ENCODE measurements at places on chromosomes 12 and 14. TPM values are rescaled to one million over a fixed set of nuclear protein-coding genes. Genes with fewer than 3 reads are reported as not detected.

GRCh38 chr12:80352474-80352873 lies 91.6 kb upstream of the PTPRQ start:
- peak; percentile 18 for DNase-seq
- peaks cover 7% of the 10 kb centered on the region for H3K4me1 ChIP-seq
- H3K27ac ChIP-seq = no peak overlapping the region
- H3K27me3 ChIP-seq = no peaks in the 10 kb centered on the region
- no peak overlapping the region for H3K4me3 ChIP-seq

- no peak overlapping the region for H3K4me3 ChIP-seq
- no peaks in the 10 kb centered on the region for H3K4me1 ChIP-seq
- no peaks in the 10 kb centered on the region for H3K27me3 ChIP-seq
- H3K36me3 ChIP-seq = no peaks in the 10 kb centered on the region
- H3K27ac ChIP-seq = no peak overlapping the region
Measured at GRCh38 chr12:4086481-4086880, 187.1 kb upstream of the CCND2 start.

GRCh38 chr12:96812153-96812552 lies 94.9 kb upstream of the NEDD1 start:
- no peaks in the 10 kb centered on the region for H3K36me3 ChIP-seq
- no peak overlapping the region for H3K4me3 ChIP-seq
- H3K27ac ChIP-seq = no peak overlapping the region
- DNase-seq = no peak
- H3K4me1 ChIP-seq = peaks cover 31% of the 10 kb centered on the region

The LRIG3 gene
- total RNA-seq = 67.5 TPM

DNA sequence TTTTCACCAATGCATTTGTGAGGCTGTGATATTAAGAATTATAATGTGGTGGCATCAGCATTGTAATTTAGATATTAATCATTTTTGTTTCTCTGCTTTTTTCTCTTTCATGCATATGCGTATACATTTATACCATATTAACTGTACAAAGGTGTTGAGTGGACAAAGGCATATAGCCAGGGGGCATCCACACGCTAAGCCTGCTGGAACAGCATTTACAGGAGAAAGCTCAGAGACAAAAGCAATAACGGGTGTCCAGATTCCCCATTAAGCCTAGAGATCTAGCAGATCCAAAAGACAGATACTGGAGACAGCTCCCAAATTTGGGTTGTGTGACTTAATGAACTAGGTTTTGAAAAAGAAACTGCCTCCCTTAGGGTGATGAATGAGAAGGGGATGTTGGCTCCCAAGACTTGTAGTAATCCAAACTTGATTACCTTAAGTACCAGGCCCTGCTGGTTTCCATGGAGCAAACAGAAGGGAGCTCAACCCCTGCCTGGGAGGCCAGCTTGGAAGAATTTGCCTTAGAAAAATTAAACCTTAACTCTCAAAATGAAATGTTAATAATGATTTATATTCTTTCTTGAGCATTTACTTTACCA lies 181.9 kb downstream of the SLC6A15 start:
- no peaks in the 10 kb centered on the region for H3K27me3 ChIP-seq
- H3K27ac ChIP-seq = no peak overlapping the region
- peaks cover 8% of the 10 kb centered on the region for H3K4me1 ChIP-seq
- H3K36me3 ChIP-seq = no peaks in the 10 kb centered on the region
- peak; percentile 41 for DNase-seq

DNA sequence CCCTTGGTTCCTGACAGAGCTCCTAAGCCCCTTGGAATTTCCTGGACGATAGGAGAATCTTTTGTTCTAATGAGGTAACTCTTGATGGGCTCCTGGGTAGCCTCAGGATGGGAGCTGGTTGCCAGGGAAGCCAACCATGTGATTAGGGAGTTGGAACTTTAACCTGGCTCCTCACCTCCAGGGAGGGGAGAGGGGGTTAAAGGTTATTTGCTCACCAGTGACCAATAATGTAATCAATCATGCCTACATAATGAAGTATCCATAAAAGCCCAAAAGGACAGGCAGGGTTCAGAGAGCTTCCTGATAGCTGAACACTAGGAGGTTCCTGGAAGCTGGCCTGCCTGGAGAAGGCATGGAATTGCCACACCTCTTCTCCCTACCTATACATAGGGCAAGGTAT lies 6.2 kb upstream of the CNOT2 start:
- peak overlapping the region; percentile 70 for H3K27ac ChIP-seq
- H3K36me3 ChIP-seq = peaks cover 17% of the 10 kb centered on the region
- peaks cover 19% of the 10 kb centered on the region for H3K4me1 ChIP-seq
- DNase-seq = peak; percentile 74

The CATSPERB gene
- total RNA-seq = not detected

DNA sequence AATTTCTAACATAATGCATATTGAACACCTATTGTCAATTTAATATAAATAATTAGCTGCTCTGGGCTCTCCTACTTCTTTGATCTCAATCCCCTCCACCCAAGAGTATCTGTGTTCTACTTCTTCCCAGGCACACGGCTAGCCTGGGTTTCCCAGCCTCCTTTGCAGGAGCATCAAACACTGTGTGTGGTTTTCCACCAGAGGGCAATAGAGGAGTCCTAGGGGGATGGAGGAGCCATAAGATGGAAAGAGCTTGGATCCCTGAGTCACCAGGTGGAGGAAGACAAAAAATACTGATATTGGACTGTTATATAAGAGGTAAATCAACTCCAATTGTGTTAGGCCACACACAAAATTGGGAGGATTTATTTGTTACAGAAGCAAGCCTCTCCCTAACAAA lies 333.7 kb downstream of the GLT1D1 start:
- no peak overlapping the region for H3K27ac ChIP-seq
- peaks cover 6% of the 10 kb centered on the region for H3K4me1 ChIP-seq
- H3K36me3 ChIP-seq = no peaks in the 10 kb centered on the region
- no peak overlapping the region for H3K4me3 ChIP-seq
- DNase-seq = peak; percentile 18

- H3K27me3 ChIP-seq = no peaks in the 10 kb centered on the region
- H3K27ac ChIP-seq = no peak overlapping the region
- H3K36me3 ChIP-seq = no peaks in the 10 kb centered on the region
- H3K4me1 ChIP-seq = peaks cover 6% of the 10 kb centered on the region
Measured at GRCh38 chr12:126627596-126627995, 1562.4 kb downstream of the AACS start.

DNA sequence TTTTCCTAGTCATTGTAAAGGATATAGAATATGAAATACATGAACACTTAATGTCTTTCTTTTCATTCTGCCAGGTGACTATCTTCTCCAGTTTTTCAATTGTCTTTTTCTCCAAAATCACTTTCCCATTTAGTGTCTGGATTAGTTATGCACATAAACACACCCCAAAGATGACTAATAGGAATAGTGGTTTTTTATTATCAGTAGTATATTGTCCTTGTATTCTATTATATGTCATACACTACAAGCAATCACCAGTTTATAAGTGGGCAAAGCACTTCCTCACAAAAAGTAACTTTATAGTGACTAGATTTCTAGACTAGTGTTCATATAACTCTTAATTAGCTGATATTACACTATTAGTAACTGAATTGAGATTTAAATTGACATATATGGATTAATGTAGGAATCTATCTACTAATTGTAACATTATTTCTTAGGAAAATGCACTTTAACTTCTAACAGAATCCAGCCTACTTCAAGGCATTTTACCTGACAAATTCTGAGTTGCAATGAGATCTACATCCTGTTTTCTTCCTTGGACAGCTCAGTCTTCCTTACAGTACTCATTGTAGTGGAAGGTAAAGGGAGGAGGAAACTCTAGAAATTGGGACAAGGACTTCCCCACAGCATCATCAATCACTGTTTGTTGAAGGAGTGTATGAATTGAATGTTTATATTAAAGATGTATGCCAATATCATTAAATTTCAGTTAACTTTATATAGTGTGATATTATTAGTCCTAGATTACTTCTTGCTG lies 186.1 kb upstream of the GARIN2 start:
- no peaks in the 10 kb centered on the region for H3K4me1 ChIP-seq
- H3K36me3 ChIP-seq = no peaks in the 10 kb centered on the region

All from neural progenitor cell (in vitro differentiated cells).